GM18507 (cell line): ENCODE measurements at places on chromosomes 12 and 14.

DNA sequence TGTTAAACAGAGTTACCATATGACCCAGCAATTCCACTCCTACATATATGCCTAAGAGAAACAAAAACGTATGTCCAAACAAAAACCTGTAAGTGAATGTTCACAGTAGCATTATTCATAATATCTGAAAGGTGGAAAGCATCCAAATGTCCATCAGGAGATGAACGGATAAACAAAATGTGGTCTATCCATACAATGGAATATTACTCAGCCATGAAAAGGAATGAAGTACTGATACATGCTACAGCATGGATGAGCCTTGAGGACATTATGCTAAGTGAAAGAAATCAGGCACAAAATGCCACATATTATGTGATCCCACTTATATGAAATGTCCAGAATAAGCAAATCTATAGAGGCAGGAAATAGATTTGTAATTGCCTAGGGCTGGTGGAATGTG lies 16.8 kb downstream of the MOK start:
- no peak for DNase-seq

- no peak for DNase-seq
Measured at GRCh38 chr12:24721191-24721590, 227.7 kb downstream of the BCAT1 start.

DNA sequence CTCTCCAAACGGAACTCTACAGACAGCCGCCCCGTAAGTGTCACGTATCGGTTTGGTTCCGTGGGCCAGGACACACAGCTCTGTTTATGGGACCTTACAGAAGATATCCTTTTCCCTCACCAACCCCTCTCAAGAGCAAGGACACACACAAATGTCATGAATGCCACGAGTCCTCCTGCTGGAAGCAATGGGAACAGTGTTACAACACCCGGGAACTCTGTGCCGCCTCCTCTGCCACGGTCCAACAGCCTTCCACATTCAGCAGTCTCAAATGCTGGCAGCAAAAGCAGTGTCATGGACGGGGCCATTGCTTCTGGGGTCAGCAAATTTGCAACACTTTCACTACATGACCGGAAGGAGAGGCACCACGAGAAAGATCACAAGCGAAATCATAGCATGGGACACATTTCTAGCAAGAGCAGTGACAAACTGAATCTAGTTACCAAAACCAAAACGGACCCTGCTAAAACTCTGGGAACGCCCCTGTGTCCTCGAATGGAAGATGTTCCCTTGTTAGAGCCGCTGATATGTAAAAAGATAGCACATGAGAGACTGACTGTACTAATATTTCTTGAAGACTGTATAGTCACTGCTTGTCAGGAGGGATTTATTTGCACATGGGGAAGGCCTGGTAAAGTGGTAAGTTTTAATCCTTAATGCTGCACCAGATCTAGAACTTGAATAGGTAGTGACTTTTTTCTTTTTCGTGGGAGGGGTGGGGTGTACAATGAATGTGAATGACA lies 69.7 kb downstream of the WDR20 start:
- DNase-seq: no peak

DNA sequence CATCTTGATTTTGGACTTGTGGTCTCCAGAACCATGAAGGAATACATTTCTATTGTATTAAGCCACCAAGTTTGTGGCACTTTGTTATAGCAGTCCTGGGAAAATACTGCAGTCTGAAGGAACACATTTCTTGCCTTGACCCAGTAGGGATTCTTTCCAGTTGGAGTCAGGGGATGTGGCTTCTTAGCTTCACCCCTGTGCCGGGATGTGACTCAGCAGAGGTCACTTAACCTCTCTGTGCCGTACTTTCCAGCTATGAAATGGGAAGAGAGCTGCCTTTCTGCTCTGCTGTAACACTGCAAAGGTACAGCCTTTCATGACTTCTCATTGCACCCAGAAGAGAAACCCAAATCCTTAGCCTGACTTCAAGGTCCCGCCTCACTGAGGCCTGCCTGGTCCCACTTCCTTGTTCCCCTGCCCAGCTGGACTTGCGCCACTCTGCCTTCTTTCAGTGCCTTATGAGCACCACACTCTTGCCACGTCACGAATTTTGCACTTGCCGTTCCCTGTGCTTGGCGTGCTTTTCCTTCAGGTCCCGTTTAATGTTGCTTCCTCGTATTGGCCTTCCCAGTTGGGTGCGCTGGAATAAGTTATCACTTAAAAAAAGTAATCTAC lies 24.2 kb downstream of the CHST11 start:
- no peak for DNase-seq

DNA sequence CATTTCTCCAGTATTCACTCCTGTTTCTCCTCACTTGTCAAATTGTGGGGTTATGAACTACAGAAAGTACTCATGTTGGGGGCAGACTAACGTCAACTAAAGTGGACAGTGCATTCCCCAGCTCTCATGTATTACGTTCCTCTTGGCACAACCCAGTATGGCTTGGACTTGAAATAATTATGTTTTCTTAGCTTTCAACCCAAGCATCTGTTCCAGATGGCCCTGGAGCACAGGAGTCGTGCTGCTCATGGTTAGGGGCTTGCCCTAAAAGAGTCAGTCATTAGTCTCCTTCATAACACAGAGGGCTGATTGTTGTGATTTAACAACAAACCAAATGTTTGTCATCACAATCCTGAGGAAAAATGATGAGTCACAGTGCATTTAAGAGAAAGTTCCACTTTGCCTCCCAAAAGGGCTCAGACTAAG lies 154.4 kb downstream of the RPAP3 start:
- DNase-seq: no peak

GRCh38 chr14:95033682-95034632 lies 123.4 kb downstream of the DICER1 start:
- no peak for DNase-seq

DNA sequence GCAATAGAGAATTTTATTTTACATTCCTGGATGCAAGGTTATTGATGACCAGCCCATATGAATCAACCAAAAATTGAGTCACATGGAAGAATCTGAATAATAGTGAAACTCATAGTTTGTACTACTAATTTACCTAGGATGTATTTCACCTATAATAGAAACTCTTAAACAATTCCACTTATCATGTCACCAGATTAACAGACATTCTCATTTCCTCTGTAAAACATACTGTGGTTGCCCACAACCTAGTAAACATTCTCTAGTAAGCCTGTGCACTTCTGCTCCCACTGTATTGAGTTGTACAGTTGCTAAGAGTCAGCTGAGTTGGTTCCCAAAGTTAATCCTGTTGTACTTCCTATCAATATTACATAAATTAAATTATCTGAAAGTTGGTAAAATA lies 196.6 kb upstream of the TMTC1 start:
- no peak for DNase-seq

GRCh38 chr12:32039917-32040575 lies 66.6 kb upstream of the BICD1 start:
- DNase-seq: no peak

- DNase-seq: no peak
Measured at GRCh38 chr12:40034712-40035111, 71.2 kb downstream of the SLC2A13 start.

DNA sequence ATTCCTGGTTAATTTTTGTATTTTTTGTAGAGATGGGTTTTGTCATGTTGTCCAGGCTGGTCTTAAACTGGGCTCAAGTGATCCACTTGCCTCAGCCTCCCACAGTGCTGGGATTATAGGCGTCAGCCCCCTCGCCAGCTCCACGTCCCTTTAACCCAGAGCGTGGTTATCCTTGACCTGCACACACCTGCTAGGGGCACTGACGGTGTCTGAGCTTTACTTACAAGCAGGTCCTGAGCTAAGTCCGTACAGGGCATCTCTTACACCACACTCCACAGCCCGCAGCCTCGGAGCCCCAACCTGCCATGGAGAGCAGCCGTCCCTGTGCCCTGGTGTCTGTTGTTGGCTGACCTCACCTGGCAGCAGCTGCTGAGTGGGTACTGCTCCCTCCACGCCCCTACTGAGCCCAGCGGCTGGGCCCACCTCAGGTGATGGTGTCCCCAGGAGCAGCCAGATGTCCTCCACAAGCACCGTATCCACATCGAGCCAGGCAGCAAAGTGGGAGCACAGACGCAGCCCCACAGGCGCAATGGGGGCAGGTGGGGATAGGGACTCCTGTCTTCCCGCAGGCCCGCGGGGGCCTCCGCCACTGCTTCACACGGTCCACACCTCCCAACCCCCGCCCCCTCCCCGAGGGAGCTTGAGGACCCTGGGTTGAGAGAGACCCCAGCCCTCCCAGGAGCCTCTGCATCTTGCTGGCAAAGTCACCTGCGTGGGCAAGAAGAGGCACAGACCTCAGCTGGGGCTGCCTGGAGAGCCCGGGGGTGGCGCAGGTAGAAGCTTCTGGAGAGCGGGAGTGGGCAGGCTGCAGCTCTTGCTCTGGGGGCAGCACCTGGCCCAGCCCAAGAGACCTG lies 325.4 kb upstream of the SFSWAP start:
- DNase-seq: no peak

DNA sequence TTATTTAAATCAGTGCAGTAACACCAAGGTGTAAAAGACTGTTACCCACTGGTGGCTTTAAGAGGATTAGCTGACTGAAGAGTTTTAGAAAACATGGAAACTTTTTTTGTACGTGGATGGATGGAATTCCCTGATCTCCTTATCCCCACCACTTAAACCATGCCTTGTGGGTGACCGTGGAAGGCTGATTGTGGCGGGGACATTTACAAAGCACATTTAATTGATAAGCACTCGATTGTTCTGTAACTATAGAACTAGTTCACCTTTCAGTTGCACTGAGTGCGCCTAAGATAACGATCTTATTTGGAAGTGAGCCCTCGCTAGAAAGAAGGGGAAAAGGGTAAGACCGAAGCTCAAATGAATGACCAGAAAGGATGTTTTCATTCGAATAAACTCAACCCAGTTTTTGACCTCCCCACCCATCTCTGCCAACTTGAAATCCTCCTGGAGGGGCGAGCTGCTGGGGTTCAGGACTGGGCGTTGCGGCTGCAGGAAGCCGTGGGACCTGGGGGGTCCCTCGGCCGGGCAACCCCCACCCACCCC lies 688 bp upstream of the RASSF3 start:
- no peak for DNase-seq
